HepG2 (cell line): ENCODE measurements at places on chromosomes 7 and 10. TPM values are rescaled to one million over a fixed set of nuclear protein-coding genes. Genes with fewer than 3 reads are reported as not detected.

Gene NEUROG3
- not detected in 2 replicates for polyA plus RNA-seq

DNA sequence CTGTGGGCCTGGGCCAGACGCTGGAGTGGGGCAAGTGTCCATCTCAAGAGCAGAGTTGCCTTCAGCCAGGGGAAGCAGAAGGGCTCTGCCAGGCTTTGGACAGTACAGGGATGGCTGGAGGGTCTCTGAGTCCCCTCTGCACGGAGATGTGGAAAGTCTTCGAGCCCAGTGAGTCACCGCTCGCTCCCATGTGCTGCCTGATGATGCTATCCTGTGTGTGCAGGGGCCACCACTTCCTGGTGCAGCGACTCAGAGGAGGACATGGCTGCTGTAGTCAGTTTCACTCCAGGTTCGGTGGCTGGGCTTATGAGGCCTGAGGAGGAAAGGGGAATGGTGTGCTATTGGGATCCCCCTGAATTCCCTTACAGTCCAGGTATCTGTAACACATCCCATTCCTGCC lies 6.0 kb downstream of the ADCYAP1R1 start:
- no peak for DNase-seq
- no peak overlapping the region for H3K4me3 ChIP-seq
- H3K27me3 ChIP-seq: no peaks in the 10 kb centered on the region; the same call in 1 of the 2 replicates
- H3K4me1 ChIP-seq: no peaks in the 10 kb centered on the region
- no peak overlapping the region for H3K27ac ChIP-seq
- no peaks in the 10 kb centered on the region for H3K36me3 ChIP-seq

Gene FAM13C
- polyA plus RNA-seq: 0.04 and 0.26 TPM in 2 replicates

- H3K4me3 ChIP-seq: peak overlapping the region; percentile 57
- no peak overlapping the region for H3K27ac ChIP-seq
- H3K36me3 ChIP-seq: no peaks in the 10 kb centered on the region
- 0 out of 2 replicates have a peak, but pooled peaks cover 2% of the 10 kb centered on the region for H3K27me3 ChIP-seq
- peaks cover 40% of the 10 kb centered on the region for H3K4me1 ChIP-seq
- no peak for DNase-seq
These were observed 620 bp upstream of the IMPDH1 start for GRCh38 chr7:128410451-128410753.

GRCh38 chr7:18927134-18927533 lies 190.3 kb downstream of the TWIST1 start:
- DNase-seq: no peak
- H3K4me3 ChIP-seq: no peak overlapping the region
- no peaks in the 10 kb centered on the region for H3K27me3 ChIP-seq

- H3K36me3 ChIP-seq: no peaks in the 10 kb centered on the region
- H3K27me3 ChIP-seq: no peaks in the 10 kb centered on the region; the same call in 2 of the 3 replicates
- peaks cover 7% of the 10 kb centered on the region; the same call in 1 of the 2 replicates for H3K4me1 ChIP-seq
- DNase-seq: no peak
These were observed 130.9 kb upstream of the ADAM12 start for GRCh38 chr10:126519185-126519584.

Gene ATP5F1C
- 306 and 407 TPM in 2 replicates for polyA plus RNA-seq

Gene NPSR1
- not detected in 2 replicates for polyA plus RNA-seq

Gene PNLIPRP3
- not detected in 2 replicates for polyA plus RNA-seq

DNA sequence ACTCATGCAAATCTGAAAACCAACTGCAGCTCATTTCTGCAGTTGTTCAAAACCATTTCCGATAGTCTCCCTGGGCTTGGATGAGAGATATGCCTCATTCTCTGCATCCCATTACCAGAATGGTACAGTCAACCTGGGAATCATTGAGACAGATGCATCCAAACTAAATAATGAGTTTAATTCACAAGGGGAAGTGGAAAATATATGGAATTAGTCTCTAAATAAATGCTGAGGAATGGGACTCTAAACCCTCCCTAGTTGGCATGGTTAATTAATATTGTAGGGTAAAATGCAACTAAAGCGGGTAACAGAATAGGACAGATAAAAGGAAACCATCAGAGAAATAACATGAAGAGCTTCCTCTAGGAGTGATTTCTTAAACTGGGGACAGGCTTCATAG lies 118.9 kb downstream of the AMPH start:
- no peaks in the 10 kb centered on the region for H3K36me3 ChIP-seq
- H3K27ac ChIP-seq: no peak overlapping the region
- H3K4me1 ChIP-seq: no peaks in the 10 kb centered on the region

GRCh38 chr7:92336662-92337340 lies 91.0 kb downstream of the ANKIB1 start:
- H3K36me3 ChIP-seq: 0 out of 3 replicates have a peak, but pooled peaks cover 6% of the 10 kb centered on the region
- DNase-seq: no peak
- H3K4me3 ChIP-seq: no peak overlapping the region

- no peak overlapping the region for H3K27ac ChIP-seq
- H3K4me1 ChIP-seq: peaks cover 15% of the 10 kb centered on the region
- H3K36me3 ChIP-seq: no peaks in the 10 kb centered on the region
- peak overlapping the region; percentile 38; the same call in 1 of the 2 replicates for H3K4me3 ChIP-seq
These were observed 9.9 kb downstream of the ZNF511 start for GRCh38 chr10:133318494-133319127.

DNA sequence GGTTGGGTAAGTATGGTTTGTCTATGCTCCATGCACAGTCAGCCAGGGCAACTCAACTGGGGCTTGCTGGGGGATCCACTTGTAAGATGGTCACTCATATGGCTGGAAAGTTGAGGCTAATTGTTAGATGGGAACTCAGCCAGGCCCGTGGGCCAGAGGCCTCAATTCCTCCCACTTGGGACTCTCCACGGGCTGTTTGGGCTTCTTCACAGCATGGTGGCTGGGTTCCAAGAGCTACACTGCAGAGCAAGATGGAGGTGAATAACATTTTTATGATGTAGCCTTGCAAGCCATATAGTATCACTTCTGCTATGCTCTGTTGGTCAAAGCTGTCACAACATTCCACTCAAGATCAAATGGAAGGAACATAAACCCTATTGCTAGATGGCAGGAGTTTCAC lies 39.2 kb downstream of the ELMO1 start:
- no peak overlapping the region for H3K27ac ChIP-seq
- no peaks in the 10 kb centered on the region for H3K27me3 ChIP-seq
- H3K4me3 ChIP-seq: no peak overlapping the region
- H3K36me3 ChIP-seq: no peaks in the 10 kb centered on the region
- no peak for DNase-seq

DNA sequence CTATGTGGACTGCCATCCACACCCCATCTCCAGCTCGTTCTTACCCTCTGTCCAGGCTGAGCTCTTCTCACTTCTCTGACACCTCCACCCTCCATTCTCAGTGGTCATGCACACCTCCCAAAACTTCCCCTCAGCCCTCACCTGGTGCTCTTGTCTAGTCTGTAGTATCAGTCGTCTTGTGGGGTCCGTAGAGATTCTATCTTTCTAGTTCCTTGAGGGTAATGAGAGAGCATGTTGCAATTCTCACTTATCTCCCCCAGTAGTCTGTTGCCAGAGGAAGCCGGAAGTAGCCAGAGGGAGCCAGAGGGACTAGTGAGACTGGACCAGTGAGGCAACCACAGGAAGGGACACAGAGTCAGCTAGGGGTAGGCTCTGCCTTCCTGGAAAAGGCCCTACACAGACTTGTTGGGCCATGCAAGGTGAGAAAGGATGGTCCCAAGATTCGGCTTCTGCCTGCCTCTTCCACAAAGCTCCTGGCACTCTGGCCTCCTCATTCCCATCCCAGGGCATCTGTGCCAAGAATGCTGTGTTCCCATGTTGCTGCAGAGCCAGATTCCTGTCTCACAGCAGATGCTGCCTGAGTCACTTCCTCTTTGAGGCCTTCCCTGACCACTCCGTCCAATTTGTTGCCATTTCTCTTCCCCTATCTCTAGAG lies 50.6 kb upstream of the DUSP5 start:
- no peak overlapping the region for H3K27ac ChIP-seq
- no peaks in the 10 kb centered on the region for H3K4me1 ChIP-seq

GRCh38 chr7:34062341-34062740 lies 157.0 kb downstream of the BMPER start:
- no peaks in the 10 kb centered on the region for H3K27me3 ChIP-seq
- H3K4me3 ChIP-seq: no peak overlapping the region
- no peaks in the 10 kb centered on the region for H3K36me3 ChIP-seq
- no peak overlapping the region for H3K27ac ChIP-seq

Gene AKR1C1
- polyA plus RNA-seq: 885 and 948 TPM in 2 replicates

DNA sequence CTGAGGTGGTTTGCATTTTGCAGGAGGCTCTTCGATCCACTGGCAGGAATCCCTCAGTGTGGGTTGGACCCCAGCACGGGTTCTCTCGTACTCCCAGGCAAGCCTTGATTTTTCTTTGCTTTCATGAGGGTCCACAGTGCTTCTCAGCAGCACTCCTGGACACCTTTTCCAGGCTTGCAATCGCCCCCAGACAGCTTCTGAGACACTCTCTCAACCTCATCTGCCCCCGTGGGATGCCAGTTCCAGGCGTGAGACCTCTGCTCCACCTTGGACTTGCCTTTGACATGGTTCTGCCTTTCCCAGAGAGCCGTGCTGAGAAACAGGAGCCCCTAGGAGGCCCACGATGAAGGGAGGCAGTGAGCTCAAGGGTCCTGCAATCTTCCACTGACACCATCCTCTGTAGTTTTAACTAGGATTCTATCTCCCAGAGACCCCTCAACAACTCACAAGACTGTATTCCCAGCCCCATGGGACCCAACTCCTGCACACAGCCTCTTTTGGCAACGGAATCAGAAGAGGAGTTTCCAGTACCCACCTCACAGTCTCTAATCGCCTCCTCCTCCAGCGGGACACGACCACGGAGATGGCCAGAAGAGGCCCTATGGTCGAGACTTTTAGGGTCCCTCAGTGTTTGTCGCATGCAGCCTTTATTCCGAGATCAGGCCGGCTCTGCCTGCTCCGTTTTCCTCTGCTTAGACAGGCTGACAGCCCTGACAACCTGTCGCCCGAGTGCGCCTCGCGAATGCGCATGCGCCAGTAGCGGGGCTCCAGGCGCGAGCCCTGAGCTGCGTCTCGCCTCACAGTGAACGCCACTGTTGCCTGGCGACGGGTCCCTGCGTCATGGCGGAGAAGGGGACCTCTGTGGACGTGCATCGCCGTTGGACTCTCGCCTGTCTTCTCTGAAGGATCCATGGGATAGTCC lies 26.0 kb upstream of the ZNF273 start:
- peaks cover 6% of the 10 kb centered on the region; the same call in 1 of the 2 replicates for H3K27me3 ChIP-seq
- H3K27ac ChIP-seq: no peak overlapping the region
- no peak for DNase-seq
- H3K36me3 ChIP-seq: no peaks in the 10 kb centered on the region
- H3K4me3 ChIP-seq: no peak overlapping the region
- peaks cover 10% of the 10 kb centered on the region for H3K4me1 ChIP-seq

- H3K4me3 ChIP-seq: no peak overlapping the region
- no peak overlapping the region for H3K27ac ChIP-seq
- no peak for DNase-seq
- no peaks in the 10 kb centered on the region for H3K4me1 ChIP-seq
- H3K27me3 ChIP-seq: no peaks in the 10 kb centered on the region
These were observed 79.1 kb upstream of the BTBD16 start for GRCh38 chr10:122191936-122192541.

Gene SH2D4B
- not detected in 2 replicates for polyA plus RNA-seq

Gene CYP2C18
- polyA plus RNA-seq: not detected in 2 replicates

Gene PRTFDC1
- polyA plus RNA-seq: not detected in 2 replicates

Gene C10orf95
- 0.05 TPM in 2 replicates for polyA plus RNA-seq

Gene SPACDR
- 0.24 and 0.41 TPM in 2 replicates for polyA plus RNA-seq

DNA sequence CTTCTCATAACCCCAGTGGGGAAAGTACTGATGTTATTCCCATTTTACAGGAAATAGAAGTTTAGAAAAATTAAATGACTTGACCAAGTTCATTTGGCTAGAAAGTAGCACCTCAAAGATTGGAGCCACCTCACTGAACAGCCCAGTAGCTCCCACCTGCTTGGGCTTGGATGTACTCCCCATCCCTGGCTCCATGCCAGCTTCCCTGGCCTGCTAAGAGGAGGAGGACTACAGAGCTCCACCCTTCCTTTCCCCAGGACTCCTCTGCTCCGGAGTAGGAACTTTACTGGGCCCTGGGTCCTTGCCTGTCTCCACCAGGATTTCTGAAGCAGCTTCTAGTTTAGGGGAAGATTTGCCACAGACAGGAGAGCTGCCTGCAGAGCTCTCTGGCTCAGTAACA lies 3.1 kb downstream of the HPS6 start:
- no peak overlapping the region for H3K27ac ChIP-seq
- H3K4me3 ChIP-seq: no peak overlapping the region
- peaks cover 29% of the 10 kb centered on the region for H3K4me1 ChIP-seq

- no peak overlapping the region for H3K27ac ChIP-seq
- no peaks in the 10 kb centered on the region for H3K4me1 ChIP-seq
- no peaks in the 10 kb centered on the region; the same call in 1 of the 2 replicates for H3K27me3 ChIP-seq
- H3K36me3 ChIP-seq: no peaks in the 10 kb centered on the region
- H3K4me3 ChIP-seq: no peak overlapping the region
These were observed 38.9 kb downstream of the TMEM229A start for GRCh38 chr7:123993996-123994395.

Gene ITGB8
- 0.01 and 0.04 TPM in 2 replicates for polyA plus RNA-seq

- peak overlapping the region; percentile 81 for H3K27ac ChIP-seq
- H3K4me1 ChIP-seq: peaks cover 62% of the 10 kb centered on the region
- DNase-seq: peak; percentile 29
These were observed 878 bp downstream of the GLRX3 start for GRCh38 chr10:130137090-130137448.

Gene PDZD7
- polyA plus RNA-seq: 0.58 and 0.78 TPM in 2 replicates

- no peak for DNase-seq
- no peak overlapping the region for H3K27ac ChIP-seq
- no peaks in the 10 kb centered on the region for H3K36me3 ChIP-seq
- no peaks in the 10 kb centered on the region for H3K4me1 ChIP-seq
These were observed 31.7 kb downstream of the CAMK2B start for GRCh38 chr7:44293561-44294324.

GRCh38 chr10:104563548-104563947 lies 77.5 kb upstream of the SORCS3 start:
- no peaks in the 10 kb centered on the region for H3K4me1 ChIP-seq
- DNase-seq: no peak
- H3K27ac ChIP-seq: no peak overlapping the region
- no peaks in the 10 kb centered on the region for H3K36me3 ChIP-seq
- no peak overlapping the region for H3K4me3 ChIP-seq

Gene INA
- polyA plus RNA-seq: 0.05 and 0.13 TPM in 2 replicates

Gene MEOX2
- not detected in 2 replicates for polyA plus RNA-seq

DNA sequence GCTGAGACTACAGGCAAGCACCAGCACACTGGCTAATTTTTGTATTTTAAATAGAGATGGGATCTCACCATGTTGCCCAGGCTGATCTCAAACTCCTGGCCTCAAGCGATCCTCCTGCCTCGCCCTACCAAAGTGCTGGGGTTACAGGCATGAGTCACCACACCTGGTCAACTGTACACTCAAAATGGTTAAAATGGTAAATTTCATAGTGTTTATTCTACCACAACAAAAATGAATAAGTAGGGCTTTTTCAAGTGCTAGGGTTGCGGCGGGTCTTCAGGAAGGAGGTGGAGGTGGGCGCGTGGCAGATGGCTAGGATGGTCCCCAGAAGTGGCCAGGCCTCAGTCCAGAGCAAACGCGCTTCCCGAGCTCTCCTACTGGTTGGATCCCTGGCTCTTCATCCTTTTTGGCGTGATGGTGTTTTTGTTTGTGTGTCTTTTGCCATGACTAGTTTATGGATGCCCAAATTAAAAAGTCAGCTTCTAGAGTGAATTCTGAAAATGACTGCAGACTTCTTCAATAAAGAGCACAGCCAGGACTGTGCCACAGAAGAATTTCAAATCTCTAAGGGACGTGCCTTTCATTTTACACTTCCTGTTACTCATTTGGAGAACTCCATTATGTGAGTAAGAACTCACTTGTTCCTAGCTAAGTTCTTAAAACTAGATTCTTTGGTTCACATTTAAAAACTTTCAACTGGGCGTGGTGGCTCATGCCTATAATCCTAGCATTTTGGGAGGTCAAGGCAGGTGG lies 73.9 kb downstream of the TMEM130 start:
- H3K4me1 ChIP-seq: no peaks in the 10 kb centered on the region
- no peak overlapping the region for H3K4me3 ChIP-seq
- DNase-seq: no peak
- no peak overlapping the region for H3K27ac ChIP-seq
- no peaks in the 10 kb centered on the region for H3K36me3 ChIP-seq
